ENCODE measurements at places on chromosomes 13 and 19.
A peak's percentile ranks its signal among the peaks of the same experiment; 100 is the strongest.

GRCh38 chr19:24033963-24034342 is 53.0 kb upstream of the ZNF254 start:
- peak; percentile 12 for DNase-seq

GRCh38 chr13:106490569-106491321 is 44.7 kb downstream of the EFNB2 start:
- no peak for DNase-seq

DNA sequence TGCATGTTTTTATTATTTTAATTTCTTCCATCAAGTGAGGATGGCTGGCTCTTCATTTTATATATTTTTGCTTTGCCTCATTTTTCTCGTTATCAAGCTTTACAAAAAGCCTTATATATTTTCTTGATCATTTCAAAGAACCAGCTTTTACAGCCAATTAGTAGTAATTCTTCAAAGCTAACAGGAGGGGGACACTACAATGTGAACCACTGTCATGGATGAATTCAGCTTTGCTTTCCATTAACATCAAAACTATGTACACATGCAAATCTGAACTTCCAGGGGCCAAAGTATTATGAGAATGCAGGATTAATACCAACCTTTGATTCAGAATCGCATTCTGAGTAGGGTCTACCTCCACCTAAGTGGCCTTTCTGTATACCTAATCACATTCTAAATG is 11.1 kb downstream of the UQCRFS1 start:
- DNase-seq, result no peak

DNA sequence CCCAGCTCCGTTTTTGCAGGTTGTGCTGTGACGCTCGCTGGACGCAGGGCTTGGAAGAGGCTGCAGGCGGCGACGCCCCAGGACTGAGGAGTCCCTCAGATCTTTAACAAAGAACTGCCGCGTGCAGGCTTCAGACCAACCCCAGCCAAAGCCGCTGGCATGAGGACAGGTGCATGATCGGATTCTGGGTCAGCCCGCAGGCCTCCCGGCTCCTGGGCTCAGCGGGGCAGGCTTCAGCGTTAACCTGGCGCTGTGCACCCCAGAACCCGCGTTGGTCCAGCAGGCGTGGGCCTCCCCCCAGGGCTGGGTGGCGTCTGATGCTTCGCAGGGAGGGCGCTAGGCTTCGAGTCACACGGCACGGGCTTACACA is 920 bp upstream of the TIMM13 start:
- DNase-seq, result no peak

DNA sequence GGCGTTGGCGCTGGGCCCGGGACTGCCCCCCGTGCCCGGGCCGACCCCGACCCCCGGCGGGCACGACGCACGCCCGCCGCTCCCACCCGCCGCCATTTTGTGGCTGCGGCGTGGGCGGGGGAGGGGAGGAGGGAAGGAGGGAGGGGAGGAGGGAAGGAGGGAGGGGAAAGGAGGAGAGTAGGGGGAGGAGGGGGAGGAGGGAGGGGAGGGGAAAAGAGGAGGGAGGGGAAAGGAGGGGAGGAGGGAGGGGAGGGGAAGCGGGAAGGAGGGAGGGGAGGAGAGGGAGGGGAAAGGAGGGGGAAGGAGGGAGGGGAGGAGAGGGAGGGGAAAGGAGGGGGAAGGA is at the start of gene BTBD2:
Gene BTBD2, minus strand, starts transcription at position 107 of the 343 bp plus-strand sequence. Its CDS starts 11 bp downstream, at position 96.
- no peak for DNase-seq

DNA sequence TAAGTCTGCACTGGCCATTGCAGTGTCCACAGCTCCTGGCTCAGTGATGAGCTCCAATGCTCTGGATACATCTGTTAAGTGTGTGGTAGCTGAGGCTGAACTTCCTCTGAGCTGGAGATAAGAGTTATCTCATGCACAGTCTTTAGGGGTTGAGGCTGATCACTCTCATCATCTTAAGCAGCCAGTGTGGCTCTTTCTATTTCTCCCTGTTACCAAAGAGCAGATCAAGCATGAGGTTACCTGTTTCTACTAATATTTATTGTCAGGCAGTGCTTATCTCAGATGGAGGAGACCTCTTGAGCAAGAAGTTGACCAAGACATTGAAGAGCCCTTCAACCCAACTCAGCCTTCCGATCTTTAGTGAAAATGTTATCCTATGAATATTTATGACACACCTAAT is 6.6 kb upstream of the OR10H2 start:
- DNase-seq, result no peak

- DNase-seq, result no peak
Measured at GRCh38 chr19:42203700-42204099, 13.8 kb downstream of the DEDD2 start.

DNA sequence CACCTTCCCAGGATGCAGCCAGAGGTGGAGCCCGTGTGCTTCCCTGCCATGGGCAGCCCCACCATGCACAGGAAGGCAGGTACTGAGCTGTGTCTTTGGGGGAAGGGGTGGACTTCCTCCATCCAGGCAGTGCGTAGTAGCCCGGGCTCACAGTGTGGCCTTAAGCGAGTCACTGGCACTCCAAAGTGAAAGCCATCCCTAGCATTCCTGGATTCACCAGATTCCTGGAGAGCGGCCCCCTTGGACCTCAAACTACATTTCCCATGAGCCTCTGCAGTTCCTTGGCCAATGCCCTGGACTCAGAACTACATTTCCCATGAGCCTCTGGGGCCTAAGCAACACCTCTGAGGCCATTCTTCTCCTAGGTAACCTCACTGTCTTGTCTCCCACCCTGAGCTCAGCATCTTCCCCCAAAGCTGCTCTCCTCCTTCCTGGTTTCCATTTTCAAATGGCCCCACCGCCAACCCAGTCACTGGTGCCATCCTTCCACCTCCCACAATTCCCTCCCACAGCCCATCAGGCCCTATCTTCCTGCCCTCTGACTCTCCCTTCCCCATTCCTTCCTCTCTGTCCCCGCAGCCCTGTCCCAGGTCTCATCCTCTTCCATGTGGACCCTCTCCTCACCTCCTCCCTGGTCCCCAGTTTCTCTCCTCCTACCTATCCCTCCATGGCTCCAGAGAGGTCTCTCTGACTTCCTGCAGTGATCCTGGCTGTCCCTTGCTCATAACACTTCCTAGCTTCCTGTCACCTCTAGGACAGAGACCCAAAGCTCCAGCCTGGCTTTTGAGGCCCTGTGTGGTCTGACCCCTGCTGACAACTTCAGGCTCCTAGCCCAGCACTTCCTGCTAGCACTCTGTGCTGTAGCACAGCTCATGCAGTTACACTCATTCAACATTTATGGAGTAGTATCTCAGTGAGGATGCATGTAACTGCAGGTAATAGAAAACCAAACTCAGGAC is at the start of gene C19orf81:
Gene C19orf81, plus strand, starts transcription at position 13 of the 959 bp plus-strand sequence. Its CDS starts 0 bp downstream, at position 13.
- DNase-seq, result no peak

Data from HFF-Myc (cell line).